ENCODE measurements at places on chromosomes 1 and 21. TPM values are rescaled to one million over a fixed set of nuclear protein-coding genes. Genes with fewer than 3 reads are reported as not detected.
A peak's percentile ranks its signal among the peaks of the same experiment; 100 is the strongest.

GRCh38 chr21:25449950-25450349 is 157.3 kb downstream of the MRPL39 start:
- DNase-seq: no peak

- no peak for DNase-seq
These were observed 109.5 kb upstream of the KIF26B start for GRCh38 chr1:245045087-245045881.

Gene TNFSF18
- not detected for total RNA-seq

DNA sequence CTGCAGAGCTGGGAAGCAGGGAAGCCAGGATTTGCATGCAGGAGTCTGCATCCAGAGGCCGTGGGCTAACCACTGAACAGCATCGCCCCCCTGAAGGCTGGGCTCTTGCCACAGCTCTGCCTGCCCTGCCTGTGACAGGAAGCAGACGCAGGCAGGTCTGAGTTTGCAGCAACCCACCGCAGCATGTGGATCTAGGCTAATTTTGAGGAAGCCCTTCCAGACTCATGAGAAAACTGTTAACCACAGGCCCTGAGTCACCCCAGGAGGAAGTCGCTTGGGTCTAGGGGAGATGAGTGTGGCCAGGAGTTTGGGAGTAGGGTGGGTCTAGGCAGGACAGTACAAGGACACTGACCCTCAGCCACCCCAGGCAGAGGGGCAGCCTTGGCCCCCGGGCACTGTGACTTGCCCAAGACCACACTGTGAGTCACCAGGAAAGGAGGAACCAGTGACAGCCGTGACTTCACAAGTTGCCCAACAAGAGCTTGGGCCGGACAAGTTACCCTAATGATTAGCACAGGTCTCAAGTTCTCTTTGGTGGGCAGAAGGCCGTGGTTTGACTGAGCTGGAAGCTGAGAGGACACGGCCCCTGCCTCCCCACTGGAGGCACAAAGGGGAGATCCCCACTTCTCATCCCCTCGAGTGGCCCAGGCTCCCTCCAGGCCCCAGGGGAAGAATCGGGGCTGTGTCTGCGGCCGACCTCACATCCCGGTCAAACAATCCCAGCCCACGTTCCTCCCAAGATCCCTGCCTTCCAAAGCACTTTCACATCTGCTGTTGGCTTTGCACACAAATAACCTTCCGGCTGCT is 826 bp downstream of the LAPTM5 start:
- no peak for DNase-seq

- DNase-seq: peak; percentile 52
These were observed 37.6 kb downstream of the CRYAA start for GRCh38 chr21:43206231-43207042.

Gene DVL1
- total RNA-seq: 62.8 TPM

DNA sequence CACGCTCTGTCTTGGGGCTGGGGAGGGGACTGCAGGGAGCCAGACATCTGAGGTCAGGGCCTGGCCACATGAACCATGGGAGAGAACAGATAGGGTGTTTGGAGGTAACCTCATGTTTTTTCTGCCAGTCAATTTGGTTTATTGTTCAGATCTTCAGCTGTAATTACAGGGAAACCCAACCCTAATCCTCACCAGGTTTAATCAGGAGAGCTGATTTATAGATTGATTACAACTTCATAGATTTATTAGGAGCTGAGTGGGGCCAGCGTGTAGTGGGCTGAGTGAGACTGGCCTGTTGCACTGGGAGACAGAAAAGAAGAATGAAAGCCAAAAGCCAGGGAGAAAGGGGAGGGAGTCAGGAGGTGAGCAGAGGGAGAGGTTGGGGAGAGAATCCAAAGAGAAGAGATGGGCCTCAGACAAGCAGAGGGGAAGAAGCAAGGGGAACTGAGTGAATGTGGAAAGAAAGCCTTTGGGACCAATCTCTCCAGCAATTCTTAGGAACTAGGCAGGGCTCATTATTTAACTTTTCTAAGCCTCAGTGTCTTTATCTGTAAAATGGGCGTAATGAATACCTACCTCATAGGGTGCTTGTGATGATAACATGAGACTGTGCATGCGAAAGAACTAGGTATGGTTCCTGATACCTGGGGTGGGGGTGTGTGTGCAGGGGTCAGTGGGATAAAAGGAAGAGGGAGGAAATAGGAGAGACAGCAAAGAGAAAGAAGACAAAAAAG is 17.0 kb upstream of the STUM start:
- DNase-seq: no peak

DNA sequence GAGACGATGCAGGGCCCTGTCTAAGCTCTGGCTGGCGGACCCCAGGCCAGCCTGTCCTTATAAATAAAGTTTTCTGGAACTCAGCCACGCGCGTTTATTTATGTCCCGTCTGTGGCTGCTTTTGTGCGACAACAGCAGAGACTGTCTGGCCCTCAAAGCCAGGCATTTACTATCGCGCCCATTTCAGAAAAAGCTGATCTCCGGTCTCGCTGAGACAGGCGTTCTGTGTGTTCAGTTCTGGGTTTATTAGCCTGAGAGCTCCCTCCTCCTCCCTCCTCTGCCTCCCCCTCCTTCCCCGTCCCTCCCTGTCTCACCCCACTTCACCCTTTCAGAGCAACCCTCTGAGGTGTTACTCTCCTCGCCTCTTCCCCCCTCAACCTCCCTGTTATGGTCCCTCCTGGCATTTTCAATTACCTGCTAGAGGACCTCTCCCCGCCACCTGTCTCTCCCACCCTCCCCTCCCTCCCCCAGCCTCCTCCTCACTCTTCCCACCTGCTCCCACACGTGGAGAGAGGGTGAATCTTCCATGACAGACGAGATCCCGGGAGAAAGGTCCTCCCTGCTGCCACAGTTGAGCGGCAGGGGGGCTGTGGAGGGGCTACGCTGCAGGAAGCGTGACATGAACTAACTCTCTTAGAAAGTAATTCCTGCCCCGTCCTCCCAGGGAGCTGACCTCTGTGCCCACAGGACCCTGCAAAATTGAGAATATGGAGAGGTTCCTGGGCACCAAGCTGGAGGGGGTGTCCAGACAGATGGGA is 59.9 kb downstream of the SPSB1 start:
- no peak for DNase-seq

Gene CCDC18
- 5.4 TPM for total RNA-seq

- DNase-seq: no peak
These were observed 2.3 kb downstream of the PIK3R3 start for GRCh38 chr1:46130121-46130520.

DNA sequence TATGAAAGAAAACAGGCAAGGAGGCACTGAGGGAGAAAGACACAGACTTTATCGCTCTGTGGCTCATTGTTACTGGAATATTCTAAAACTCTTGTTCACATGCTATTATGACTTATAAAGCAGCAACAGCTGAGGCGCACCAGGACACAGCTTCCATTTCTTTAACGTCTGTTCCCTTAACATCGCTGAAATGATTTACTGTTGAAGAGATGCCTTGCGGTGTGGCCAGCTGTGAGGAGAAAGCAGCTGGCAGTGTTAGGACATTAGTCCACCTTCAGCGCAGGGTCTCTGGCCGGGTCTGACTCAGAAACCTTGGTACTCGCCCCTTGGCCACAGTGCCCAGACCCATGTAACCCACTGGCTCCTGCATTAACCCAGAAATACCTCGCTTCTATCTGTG is 3.1 kb upstream of the PER3 start:
- DNase-seq: no peak

GRCh38 chr1:168991667-168992475 is 114.6 kb upstream of the ATP1B1 start:
- no peak for DNase-seq

- no peak for DNase-seq
These were observed 1.6 kb upstream of the CLSTN1 start for GRCh38 chr1:9825093-9826074.

Gene FCGR3A
- total RNA-seq: not detected

Gene ARHGAP30
- 1.3 TPM for total RNA-seq

- DNase-seq: no peak
These were observed 10.7 kb downstream of the RCC1 start for GRCh38 chr1:28516518-28516956.

- no peak for DNase-seq
These were observed 12.8 kb upstream of the RGS16 start for GRCh38 chr1:182617014-182617429.

Gene PLA2G2C
- total RNA-seq: not detected

GRCh38 chr1:227273557-227273956 is 44.7 kb downstream of the CDC42BPA start:
- no peak for DNase-seq

- DNase-seq: no peak
These were observed 55.4 kb upstream of the JUN start for GRCh38 chr1:58839147-58839795.

GRCh38 chr1:38004284-38005108 is 818 bp downstream of the FHL3 start:
- no peak for DNase-seq

DNA sequence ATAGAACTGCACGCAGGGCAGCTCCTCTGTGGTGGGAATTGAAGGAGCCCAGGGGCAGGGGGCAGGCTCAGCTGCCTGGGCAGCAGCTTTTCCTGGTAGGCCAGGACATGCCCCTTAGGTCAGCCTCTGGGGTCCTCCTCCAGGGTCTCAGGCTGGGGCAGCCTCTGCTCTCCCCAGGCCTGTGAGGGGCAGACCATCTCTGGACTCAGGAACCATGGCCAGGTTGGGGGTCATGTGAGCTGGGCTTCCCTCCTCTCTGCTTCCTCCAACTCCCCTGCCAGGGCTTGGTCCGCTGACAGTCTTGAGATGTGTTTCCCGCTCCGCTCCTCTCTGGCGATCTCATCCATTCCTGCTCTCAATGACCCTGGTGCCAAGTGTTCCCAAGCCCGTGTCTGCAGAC is 5.7 kb downstream of the C1orf210 start:
- DNase-seq: no peak

Gene CLDN8
- total RNA-seq: 2.5 TPM

Gene RORC
- not detected for total RNA-seq

Gene USH2A
- 0.22 TPM for total RNA-seq

DNA sequence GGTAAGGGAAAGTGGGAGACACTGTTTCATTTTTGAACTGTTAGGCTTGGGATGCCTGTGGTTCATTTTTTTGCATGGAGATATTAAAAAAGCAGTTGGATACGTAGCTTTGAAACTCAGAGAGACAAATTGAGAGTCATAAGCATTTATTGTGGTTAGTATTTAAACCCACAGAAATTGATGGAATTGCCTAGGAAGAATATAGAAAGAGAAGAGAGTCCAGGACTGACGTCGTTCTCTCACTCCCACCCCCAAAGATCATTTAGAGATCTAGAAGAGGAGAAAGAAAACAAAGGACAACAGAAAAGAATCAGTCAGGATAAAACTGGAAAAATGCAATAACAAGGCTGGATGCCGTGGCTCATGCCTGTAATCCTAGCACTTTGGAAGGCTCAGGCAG is 73.2 kb upstream of the BMP8A start:
- DNase-seq: no peak

Gene KIF26B
- total RNA-seq: 6.1 TPM

Gene GREM2
- 1.0 TPM for total RNA-seq

DNA sequence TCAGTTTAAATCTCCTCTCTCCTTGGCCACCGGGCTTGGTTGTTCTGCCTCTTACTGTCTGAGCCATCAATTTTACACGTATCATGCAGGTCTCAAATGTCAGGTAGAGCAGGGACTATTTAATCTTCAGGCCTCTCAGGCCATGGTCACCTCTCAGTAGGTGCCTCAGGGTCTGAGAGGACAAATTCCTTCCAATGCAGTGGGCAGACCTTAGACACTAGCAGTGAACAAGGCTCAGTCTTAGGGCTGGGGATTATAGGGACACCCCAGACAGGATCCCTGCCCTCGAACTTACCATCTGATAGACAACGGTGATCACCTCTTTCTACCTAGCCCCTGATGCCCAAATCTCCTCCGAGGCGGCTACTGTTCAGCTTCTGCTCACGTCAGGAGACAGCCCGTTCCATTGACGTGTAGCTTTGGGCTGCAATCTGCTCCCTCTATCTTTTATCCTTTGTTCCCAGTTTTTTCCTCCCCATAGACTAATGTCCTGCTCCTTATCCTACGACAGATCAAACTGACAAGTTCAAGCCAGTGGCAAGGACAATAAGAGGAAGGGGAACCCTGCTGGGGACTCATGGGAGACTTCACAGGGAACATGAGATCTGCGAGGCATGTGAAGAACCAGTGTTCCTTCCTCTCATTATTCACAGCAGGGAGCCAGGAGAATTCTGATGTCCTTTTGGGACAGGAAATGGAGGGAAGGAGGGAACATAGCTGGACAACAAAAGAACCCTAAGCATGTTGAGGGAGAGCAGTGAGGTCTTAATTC is 1.4 kb upstream of the MYOG start:
- peak; percentile 34 for DNase-seq

Gene OR2L8
- total RNA-seq: not detected

DNA sequence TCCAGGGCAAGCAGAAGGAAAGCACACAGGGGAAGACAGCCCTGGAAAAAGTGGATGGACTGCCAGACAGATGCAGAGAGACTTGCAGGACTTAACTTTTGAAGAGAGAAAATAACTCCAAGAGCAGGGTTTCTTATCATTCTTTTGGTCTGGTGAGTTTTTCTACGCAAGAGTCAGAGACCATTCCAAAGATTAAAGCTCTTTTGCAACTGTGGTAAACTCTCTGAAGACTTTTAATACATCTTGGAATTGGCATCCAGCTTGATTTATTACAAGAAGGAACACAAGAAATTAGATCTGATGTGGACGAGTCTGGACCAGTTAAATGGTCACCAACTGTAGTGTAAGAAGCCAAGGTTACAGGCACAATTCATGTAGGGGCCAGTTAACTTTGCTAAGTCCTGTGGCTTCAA is 153.4 kb downstream of the SIPA1L2 start:
- DNase-seq: no peak

Gene RC3H1
- total RNA-seq: 39.4 TPM

GRCh38 chr1:222618880-222619596 is 1.1 kb downstream of the MIA3 start:
- no peak for DNase-seq

GRCh38 chr1:79507770-79508169 is 501.2 kb upstream of the ADGRL4 start:
- no peak for DNase-seq

DNA sequence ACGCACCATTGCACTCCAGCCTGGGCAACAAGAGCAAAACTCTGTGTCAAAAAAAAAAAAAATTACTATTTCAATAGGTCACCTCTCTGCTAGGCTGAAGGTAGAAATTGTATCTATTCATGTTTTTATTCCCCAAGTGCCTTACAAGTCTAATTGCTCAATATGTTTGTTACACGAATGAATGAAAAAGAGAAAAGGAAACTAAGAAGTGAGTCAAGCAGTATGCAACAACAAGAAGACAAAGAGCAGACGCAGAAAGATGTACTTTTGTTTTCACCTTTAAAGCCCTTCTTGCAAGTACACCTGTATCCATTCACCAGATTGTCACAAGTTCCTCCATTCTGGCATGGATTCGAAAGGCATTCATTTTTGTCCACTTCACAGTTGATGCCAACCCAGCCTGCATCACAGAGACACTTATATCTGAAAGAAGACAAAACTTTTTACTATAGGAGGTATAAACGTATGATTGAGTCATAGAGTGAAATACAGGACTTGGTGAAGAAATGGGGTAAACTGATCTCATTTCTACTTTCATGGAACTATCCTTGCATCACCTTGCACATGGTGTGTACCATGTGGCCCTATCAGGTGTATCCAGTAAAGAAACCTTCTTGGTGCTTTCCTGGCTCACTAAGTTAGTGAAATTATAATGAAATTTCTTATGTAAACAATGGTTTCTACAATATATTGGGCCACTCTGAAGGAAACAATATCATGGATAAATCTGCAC is 57.1 kb upstream of the ADAM30 start:
- no peak for DNase-seq

GRCh38 chr21:39098696-39099200 is 84.5 kb downstream of the PSMG1 start:
- no peak for DNase-seq

- DNase-seq: no peak
These were observed 6.8 kb downstream of the YY1AP1 start for GRCh38 chr1:155681776-155682175.

Gene AIM2
- total RNA-seq: 1.0 TPM

- DNase-seq: no peak
These were observed 12.7 kb downstream of the NFASC start for GRCh38 chr1:204883405-204883804.

Data from type B pancreatic cell (in vitro differentiated cells).